CD4-positive, alpha-beta memory T cell (primary cell): ENCODE measurements at places on chromosomes 16 and 17.

DNA sequence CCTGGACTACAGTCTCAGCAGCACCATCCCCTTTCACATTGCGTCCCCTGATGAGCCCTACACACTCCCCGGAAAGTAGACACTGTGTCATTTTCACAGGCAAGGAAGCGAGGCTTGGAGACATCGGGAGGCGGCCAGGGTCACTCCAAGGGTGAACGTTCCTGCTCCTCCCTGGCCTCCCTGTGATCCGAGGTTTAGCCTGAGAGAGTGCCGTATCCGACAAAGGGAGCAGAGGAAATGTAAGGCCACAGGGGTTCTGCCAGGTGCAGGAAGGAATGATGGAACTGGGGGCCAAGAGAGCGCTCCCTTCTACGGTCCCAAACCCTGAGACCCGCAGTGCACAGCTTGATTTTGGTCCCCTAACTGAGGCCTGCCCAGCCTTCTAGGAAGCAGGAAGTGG is 8.0 kb upstream of the PIK3R6 start:
- no peak for DNase-seq

DNA sequence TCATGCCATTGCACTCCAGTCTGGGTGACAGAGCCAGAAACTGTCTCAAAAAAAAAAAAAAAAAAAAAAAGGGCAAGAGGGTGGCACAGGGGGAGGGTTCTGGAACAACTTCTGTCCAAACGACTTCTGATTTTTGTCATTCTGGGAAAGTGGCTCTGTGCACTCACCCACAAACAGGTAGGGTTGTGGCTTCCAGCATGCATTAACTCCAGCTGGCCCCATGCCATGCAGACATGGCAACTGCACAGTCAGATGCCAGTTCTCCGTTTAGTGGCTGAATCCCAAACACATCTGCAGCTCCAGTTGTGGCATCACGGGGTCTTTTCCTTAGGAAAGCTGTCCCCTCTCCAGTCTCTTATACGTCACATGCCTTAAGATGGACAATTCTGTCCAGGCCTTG is 30.3 kb downstream of the B4GALNT2 start:
- no peak for DNase-seq

GRCh38 chr17:17069849-17070248 is 27.6 kb downstream of the MPRIP start:
- no peak for DNase-seq

- DNase-seq, result no peak
These were observed 685 bp upstream of the PSMD3 start for GRCh38 chr17:39979893-39980350.

DNA sequence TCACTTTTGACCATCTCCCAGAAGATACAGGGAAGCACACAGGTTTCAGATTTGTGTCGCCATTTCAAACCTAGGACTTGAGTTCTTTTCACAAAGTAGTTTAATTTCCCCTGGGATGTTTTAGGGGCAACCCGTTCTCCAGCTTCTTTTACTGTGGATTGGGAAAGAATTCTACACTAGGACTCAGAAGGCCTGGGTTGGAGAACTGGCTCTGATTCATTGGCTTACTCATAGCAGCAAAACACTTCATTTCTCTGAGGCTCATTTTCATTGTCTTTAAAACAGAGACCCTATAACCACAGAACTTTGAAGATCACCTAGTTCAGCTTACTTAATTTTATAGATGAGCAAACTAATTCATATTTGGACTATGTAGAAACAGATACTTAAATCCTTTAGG is 175.9 kb upstream of the SALL1 start:
- DNase-seq, result no peak
